Thymus (tissue), 14 donors: ENCODE measurements at places on chromosomes 5 and 9.

DNA sequence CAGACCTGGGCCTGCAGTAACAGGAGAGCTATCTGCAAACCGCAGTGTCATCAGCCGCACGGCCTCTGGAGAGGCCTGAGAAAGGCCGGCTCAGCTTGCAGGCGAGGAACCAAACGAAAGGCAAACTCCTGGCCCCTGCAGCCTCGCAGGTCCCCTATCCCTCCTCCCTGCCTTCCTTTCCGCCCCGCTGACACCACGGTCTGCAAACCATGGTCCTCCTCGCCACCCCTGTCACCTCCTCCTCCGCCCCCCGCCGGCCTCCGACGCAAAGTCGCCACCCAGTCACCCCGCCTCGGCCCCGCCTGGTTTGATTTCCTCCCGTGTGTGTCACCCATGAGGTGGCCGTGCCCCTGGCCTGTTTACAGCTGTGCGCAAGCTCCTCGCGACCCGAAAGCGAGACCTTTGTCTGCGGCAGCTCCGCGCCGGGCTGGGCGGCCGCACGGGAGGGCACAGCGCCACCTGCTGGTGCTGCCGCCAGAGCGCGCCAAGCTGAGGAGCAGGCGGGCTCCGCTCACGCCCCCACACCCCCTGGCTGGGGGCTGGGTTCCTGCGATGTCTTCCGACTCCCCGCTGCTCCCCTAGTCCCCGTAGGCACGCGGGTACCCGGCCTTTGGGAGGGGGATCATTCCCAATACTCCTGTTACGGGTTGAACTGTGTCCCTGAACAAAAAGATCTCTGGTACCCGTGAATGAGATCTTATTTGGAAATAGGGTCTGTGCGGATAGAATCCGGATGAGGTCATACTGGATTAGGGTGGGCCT lies 19.4 kb downstream of the GBGT1 start:
- no peak for DNase-seq

DNA sequence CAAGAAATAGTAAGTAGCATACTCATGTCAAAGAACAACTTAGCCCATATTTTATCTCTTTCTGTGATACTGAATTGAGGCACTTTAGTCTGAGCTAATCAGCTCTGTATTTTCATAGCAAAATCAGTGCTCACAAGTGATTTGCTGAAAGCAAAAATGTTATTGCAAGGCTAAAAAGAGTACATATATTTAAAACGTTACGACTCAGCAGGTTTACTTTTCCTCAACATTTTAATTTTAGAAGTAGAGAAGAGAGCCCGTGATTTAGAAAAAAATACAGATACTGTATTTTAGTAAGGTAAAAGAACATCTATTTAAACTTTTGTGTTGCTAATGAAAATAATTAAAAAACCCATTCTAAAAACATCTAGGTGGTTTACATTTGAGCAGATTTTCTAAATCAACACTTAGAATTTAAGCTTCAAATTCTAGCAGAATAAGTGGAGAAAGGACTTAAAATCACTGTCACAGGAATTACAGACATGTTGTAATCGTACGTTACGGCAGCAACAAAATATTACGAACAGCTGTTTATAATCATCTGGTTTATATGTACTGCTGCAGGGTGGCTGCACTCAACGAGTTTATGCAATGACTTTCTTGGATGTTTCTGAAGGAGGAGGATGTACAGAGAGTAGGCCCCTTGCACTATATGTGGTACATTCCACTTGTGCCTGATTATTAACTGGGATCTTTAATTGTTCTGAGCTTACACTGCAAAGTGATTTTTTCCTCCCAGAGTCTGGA lies 20.1 kb downstream of the SREK1 start:
- no peak for DNase-seq

- no peak for DNase-seq
These were observed 31.5 kb downstream of the CSNK1G3 start for GRCh38 chr5:123543438-123543837.

GRCh38 chr5:149206524-149207141 lies 65.0 kb upstream of the AFAP1L1 start:
- no peak for DNase-seq

DNA sequence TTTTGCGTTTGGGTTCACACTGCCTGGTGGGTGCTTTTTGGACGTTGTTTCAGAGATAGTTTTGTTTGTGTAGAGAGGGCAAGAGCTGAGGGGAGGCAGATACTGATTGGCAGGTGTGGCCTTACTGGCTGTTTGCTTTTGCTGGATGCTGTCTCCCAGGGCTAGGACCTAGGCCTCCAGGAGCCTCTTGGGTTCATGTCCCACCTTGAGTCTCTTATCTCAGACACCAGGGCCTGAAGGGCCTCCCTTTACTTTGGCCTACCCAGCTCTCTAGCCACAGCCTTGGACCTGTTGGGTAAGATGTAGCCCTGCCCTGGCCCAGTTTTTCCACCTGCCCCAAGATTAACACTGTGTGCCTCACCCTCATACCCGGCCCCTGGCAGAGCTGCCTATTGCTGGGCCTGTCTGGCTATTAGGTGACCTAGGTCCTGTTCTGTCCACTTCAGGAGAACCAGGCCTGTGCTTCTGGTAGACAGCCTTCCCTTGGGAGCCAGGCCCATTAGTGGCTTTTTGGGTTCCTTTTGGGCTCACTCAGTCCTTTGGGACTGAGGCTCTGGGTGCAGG lies 13.4 kb downstream of the PTPA start:
- no peak for DNase-seq

GRCh38 chr9:123309611-123310010 lies 41.2 kb upstream of the STRBP start:
- DNase-seq, result no peak
